Stimulated activated CD4-positive, alpha-beta T cell treated with anti-CD3 and anti-CD28 coated beads, Interleukin-15, amount 100 ng/mL, for 24 hours (primary cell): ENCODE measurements at places on chromosomes 12 and 14.

GRCh38 chr14:33618361-33619105, 332.3 kb downstream of the EGLN3 start:
- no peak for DNase-seq

GRCh38 chr14:35342489-35343010, 50.4 kb downstream of the PSMA6 start:
- no peak for DNase-seq

- no peak for DNase-seq
Observed at GRCh38 chr14:104973135-104973384, 5.1 kb downstream of the AHNAK2 start.

GRCh38 chr12:48302161-48302911, 48.4 kb downstream of the ZNF641 start:
- no peak for DNase-seq

DNA sequence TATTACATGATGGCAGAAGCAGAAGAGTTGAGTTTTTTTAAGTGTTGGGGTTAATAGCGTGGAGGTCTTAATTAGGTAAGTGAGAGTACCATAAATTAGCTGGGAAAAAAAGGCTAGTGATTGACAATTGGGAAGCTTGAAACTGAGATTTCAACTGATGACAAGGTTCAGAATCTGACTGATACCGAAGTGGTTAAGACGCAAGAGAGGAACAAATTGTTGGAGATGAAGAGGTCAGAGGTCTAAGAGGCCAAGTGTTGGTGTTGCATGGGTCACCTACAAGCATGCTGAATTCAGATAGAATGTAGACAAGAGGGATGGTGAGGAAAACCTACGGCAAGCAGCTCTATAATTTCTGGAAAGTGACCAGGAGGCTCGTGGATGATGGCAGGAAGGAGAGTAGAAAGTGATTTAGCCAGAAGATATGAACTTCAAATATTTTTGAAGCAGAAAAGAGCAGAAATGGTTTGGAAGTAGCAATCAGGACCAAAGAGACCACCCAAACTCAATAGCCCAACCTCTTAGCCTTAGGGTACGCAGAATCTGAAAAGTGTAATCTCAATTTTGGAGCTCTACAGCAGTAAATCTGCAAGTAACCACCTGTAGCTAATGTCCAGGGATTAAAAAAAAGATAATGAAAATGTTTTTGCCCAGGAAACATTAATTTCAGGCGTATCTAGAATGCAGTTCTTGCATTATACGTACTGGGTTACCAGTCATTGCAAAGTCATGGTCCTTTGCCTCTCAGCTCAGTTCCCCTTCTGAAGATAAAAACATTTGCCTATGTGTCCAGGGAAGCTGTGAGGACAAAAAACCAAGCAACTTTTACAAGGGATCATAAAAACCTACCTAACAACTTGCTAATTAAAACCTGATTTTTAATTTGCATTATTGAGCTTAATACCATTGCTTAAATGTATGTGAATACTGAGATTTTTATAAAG, 1.7 kb upstream of the TMPO start:
- DNase-seq, result no peak

GRCh38 chr12:104243971-104244370, 28.4 kb downstream of the TXNRD1 start:
- DNase-seq, result no peak

- no peak for DNase-seq
Observed at GRCh38 chr12:3931206-3931605, 58.0 kb upstream of the PARP11 start.

DNA sequence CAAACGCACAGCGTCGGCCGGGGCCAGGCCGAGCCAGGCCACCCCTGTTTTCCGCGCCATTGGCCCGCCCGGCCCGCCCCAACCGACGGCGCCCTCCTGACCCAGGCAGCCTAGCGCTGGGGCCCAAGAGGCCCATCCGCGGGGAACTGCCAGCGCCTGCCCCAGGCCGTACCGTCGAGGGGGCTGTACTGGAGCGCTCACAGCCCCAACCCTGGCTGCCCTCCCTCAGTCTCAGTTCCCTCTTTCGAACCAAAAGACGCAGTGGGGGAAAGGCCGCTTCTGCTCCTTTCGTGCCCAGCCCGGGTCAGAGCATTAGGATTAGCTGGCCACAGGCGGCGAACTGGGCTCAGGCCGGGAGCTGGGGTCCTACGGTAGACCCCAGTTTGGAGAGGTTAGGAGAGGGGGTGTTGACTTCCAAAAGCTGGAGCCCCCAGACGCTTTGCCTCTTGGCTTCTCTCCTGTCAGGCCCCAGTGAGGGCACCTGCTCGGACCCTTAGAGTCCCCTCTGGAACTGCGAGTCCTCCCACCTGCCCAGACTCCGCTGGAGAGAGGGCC, 1.9 kb downstream of the NKX2-1 start:
- no peak for DNase-seq

DNA sequence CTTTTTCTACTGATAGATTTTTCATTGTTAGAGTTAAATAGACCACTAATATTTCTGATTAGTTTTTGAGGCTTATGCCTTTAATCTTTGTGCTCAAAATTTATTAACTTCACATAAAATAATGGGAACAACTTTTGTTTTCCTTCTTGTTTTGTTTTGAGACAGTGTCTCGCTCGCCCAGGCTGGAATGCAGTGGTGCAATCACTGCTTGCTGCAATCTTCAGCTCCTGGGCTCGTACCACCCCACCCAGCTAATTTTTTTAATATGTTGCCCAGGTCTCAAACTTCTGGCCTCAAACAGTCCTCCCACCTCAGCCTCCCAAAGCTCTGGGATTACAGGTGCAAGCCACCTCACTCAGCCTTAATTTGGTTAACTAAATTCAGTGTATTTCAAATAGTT, 16.8 kb downstream of the SCFD1 start:
- no peak for DNase-seq

- no peak for DNase-seq
Observed at GRCh38 chr12:108306506-108306905, 32.6 kb downstream of the CMKLR1 start.

- DNase-seq, result no peak
Observed at GRCh38 chr12:108966378-108967151, 54.3 kb downstream of the SVOP start.

DNA sequence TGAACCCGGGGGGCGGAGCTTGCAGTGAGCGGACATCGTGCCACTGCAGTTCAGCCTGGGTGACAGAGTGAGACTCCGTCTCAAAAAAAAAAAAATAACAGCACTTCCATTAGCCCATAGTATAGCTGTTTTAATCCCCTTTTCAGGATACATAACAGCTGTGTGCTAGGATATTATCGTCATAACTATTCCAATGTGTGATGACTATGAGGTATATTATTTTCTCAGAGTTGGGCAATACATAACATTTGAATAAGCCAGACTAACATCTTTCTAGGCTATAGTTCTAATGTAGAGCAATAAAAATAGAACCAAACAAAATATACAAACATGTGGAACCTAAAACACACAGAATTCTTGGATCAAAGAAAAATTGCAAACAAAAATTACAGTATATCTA, 57.1 kb downstream of the MARK3 start:
- no peak for DNase-seq

GRCh38 chr12:59494617-59495016, 101.2 kb upstream of the SLC16A7 start:
- DNase-seq, result no peak

DNA sequence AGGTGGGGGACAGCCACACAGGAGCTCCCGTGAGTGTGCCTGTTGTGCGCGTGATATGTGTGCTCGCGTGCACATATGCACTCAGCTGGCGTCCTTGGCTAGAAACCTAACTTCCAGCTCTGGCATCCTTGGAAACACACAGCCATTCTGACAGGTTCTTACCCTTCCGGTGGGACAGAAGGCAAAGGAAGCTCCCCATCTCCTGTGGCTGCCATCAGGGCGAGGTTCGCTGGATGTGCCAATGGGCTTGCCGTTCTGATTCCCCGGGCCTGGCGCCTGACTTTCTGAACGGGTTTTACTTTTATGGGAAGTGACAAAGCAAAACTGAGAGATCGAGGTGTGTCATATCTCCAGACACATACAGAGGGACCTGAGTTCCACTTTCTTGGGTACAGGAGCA, 124.7 kb downstream of the PAPOLA start:
- DNase-seq, result peak; percentile 33

DNA sequence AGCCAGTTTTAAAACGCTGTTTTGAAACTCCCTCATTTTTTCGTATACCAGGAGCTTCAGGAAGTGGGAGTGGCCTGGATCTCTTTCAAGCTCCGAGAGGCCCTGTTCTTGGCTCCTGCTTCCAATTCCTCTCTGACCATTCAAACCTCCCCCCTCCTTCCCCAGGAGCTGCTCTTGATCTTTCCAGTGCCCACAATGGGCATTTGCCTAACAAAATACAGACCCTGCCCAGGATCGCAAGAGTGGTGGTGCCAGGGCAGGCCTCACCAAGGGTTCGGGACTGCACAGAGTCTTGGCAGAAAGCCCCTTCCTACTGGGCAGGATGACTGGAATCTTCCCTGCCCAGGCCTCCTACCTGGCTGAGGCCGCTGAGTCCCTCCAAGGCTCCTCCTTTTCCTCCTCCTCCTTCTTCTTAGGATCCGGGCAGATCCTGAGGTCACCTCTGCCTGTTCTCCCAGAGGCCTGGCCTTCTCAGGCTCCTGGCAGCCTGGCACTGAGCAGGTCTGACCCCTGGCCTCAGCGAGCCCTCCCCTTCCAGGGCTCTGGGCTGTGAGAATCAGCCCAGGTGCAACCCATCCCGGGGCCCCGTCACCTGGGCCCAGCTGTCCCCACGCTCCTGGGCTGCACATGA, 46.9 kb upstream of the NOS1 start:
- DNase-seq, result no peak

DNA sequence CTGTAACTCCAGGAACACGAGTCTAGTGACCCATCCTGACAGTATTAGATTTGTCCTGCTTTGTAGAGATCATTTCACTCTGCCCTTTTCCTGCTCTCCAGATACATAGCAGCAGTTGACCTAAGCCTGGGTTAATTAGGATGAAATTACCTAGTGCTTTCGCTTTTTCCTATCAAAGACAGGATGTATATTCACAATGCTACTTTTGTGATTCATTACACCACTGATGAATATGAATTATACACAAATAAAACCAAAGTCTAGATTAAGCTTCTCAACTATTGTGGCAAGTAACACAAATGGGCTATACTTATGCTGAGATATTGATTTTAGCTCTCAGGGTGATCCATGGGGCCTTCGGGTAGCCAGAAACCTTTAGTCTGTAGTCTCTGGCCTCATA, 17.9 kb downstream of the CERS5 start:
- no peak for DNase-seq

DNA sequence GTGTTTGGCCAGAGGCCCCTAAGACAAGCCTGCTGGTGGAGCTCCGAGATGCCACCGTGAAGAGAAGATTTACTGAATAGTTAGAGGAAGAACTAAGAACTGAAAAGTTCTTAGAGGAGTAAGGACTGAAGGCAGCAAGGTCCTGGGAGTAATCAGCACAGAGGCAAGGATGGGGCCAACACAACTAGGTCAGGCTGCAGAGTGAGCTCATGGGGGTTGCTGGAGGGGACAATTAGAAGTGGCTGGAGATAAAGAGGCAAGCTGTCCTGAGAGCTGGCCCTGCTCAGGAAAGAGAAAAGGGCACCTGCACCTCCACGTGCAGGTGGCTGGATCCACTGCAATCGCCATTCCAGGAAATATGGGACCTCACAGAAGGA, 52.7 kb downstream of the NFKBIA start:
- DNase-seq, result no peak

DNA sequence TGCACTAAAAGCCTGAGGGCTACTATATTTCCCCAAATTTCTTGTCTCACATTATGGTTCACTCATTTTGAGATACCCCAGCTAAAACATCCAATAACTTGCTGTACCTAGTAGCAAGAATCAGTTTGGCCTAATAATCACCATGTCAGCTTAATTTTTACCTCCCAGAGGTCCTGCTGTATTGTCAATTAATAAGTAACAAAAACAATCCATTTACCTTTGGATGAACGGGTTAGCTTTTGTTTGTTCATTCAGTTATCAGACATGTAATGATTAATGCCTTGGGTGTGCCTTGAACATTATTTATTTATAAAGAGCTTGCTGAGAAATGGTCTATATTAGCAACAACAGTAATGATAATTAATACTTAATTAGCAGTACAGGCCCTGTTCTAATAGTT, 57.0 kb downstream of the MON2 start:
- DNase-seq, result no peak

DNA sequence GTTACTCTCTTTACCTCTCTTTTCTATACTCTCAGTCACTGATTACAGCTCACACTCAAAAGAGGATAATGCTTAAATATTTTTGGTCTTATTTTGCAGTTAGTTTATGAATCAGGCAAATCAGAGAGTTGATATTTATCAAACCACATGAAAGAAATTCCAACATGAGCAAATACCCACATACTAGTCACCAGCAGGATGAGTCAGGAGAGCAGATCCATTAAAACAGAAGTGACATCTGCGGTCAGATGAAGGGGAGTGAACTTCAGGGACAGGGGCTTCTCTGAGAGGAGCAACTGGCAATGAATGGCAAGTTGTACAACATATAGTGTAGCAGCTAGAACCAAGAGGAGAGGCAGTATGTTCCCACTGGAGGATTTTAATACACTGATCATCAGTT, 258.7 kb downstream of the SYT10 start:
- no peak for DNase-seq

DNA sequence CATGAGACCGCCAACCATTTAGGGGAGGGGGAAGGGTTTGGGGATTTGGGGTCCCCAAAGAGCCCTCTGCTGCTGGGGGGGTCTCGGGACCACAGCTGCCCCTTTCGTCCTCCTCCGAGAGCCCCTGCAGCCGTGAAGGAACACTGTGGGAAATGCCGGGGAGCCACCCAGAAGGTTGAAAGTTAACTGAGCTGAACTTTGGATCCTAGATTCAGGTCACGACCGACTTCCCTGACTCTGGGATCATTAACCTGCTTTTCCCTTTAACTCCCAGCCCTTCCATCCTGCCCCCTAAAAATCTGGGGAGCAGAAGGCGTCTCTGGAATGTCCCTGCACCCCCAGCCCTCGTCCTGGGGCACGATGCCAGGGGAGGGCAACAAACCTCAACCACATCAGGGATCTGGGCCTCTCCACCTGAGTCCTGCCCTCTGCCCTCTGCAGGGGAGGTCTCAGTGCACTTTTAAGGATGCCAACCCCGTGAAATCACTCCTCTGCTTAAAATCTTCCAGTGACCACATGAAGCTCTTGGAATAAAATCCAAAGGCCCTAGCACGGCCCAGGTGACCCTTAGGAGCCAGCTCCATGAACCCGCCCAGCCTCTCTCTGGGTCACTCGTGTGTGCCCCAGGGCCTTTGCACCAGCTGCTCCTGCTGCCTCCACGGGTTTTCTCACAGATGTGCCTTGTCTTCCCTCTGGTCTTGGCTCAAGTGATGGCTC, 95.0 kb downstream of the RFLNA start:
- no peak for DNase-seq
